ENCODE measurements at places on chromosomes 5 and 9. TPM values are rescaled to one million over a fixed set of nuclear protein-coding genes. Genes with fewer than 3 reads are reported as not detected.

DNA sequence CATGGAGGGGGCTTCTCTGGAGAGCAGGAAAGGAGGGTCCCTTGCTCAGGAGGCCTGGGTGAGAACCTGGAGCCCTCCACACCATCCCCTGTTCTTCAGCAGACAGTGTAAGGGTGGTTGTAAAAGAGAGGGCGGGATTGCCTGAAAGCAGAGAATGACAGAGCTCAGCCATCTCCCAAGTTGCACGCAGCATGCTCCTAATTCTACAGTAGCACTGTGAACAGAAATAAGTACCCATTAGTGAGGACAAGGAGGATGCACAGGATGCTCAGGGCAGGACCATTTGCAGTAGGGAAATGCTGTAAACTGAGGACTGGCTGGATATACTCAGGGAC, 8.4 kb downstream of the CCDC69 start:
- no peaks in the 10 kb centered on the region for H3K27me3 ChIP-seq
- no peak for DNase-seq
- peaks cover 6% of the 10 kb centered on the region for H3K4me1 ChIP-seq
- no peaks in the 10 kb centered on the region for H3K36me3 ChIP-seq
- H3K27ac ChIP-seq: no peak overlapping the region

GRCh38 chr9:77968506-77968905, 63.1 kb downstream of the GNAQ start:
- DNase-seq: no peak
- H3K36me3 ChIP-seq: no peaks in the 10 kb centered on the region
- no peak overlapping the region for H3K27ac ChIP-seq
- peaks cover 12% of the 10 kb centered on the region for H3K4me1 ChIP-seq
- H3K27me3 ChIP-seq: no peaks in the 10 kb centered on the region
- no peak overlapping the region for H3K4me3 ChIP-seq

DNA sequence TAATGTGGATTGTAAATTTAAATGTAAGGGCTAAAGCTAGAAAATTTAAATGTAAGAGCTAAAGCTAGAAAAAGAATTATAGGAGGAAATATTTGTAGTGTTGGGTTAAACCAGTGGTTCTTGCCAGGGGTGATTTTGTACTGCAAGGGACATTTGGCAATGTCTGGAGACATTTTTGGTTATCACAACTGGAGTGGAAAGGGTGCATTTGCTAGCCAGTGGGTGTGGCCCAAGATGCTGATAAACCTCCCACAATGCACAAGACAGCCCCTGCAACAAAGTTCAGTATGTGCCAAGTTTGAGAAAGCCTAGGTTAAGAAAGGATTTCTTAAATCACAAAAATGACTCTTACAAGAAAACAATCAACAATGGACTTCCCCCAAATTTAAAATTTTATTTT, 31.6 kb upstream of the ELL2 start:
- H3K27ac ChIP-seq: no peak overlapping the region
- H3K4me1 ChIP-seq: no peaks in the 10 kb centered on the region
- DNase-seq: no peak
- H3K36me3 ChIP-seq: no peaks in the 10 kb centered on the region

DNA sequence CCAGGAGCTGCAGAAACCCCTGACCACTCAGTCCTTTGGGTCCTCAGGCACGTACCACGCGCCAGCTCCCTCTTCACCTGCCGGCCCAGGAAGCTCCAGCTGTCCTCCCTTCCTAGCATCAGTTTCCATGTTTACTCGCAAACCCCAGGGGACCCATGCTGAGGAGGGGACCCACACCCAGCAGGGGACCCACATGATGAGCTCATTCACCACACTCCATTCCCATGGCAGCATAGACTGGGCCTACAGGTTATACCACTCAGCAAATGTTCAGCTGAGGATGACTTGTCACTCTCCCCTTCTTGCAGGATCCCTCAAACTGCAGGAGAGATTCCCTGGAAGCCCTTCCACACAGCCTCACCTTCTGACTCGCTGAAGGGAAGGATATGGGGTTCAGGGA, 73.5 kb upstream of the GALNT10 start:
- no peak for DNase-seq
- no peaks in the 10 kb centered on the region for H3K36me3 ChIP-seq
- H3K27me3 ChIP-seq: no peaks in the 10 kb centered on the region

DNA sequence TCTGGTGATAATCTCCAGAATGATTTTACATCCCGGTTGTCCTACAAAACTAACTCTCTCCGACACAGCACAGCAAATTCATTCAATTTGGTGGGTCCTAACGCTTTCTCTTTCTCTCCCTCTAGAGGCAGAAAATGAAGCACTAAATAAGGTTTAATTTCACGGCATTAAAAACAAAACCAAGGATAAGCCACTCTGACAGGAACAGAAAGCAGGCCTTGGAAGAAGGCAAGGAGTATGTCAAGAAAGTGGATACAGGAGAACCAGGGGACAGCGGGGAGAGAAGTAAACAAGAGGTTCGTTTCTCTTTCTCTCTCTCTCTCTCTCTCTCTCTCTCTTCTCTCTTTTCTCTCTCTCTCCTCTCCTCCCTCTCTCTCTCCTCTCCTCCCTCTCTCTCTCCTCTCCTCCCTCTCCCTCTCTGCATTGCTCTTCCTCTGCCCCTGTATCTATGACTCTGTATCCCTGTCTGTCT, 49.8 kb downstream of the EBF1 start:
- no peaks in the 10 kb centered on the region for H3K36me3 ChIP-seq
- DNase-seq: no peak
- H3K27ac ChIP-seq: no peak overlapping the region
- H3K4me1 ChIP-seq: peaks cover 28% of the 10 kb centered on the region
- H3K4me3 ChIP-seq: no peak overlapping the region
- peaks cover 90% of the 10 kb centered on the region for H3K27me3 ChIP-seq

SUSD1 gene
- 7.9 TPM for total RNA-seq

COL27A1 gene
- total RNA-seq: 16.2 TPM

PCDHB6 gene
- 1.5 TPM for total RNA-seq

MYMK gene
- not detected for total RNA-seq

TMC1 gene
- total RNA-seq: not detected

DNA sequence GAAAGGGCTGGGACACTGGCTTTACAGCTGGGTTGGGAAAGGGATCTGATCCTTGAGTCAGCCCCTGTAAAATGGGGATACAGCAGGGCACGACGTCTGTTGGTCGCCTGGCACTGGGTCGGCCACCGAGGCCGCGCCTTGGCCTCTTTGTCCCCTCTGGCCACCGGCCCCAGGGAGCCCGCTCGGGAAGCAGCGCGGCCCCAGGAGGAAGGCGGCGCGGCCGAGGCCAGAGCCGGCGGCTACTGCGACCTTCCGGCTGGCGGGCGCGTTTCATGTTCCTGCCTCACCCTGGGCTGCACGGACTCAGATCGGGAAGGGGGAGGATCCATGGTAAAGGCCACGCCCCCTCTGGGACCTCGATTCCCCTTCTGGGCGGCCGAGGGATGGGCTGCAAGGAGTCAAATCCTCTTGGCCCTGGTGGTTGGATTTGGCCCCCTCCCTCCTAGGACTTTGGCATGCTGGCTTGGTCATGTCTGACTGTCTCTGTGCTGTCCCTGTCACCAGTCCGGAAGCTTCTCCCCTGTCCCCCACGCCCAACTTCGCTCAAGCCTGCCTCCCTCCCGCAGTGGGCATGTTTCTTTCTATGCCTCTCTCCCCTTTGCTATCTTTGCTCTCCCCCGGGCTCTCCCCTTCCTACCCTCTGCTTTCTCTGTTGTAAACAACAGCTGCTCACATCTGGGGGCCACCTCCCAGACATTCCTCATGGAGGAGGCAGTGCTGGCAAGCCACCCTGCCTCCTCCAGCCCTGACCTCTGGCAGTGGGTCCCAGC, 25.8 kb downstream of the FPGS start:
- H3K27me3 ChIP-seq: peaks cover 27% of the 10 kb centered on the region
- DNase-seq: peak; percentile 96
- peaks cover 4% of the 10 kb centered on the region for H3K4me1 ChIP-seq
- no peaks in the 10 kb centered on the region for H3K36me3 ChIP-seq
- H3K4me3 ChIP-seq: peak overlapping the region; percentile 38
- H3K27ac ChIP-seq: no peak overlapping the region

GRCh38 chr9:26193237-26193636, 515.0 kb upstream of the TUSC1 start:
- H3K27ac ChIP-seq: no peak overlapping the region
- H3K4me1 ChIP-seq: no peaks in the 10 kb centered on the region
- H3K4me3 ChIP-seq: no peak overlapping the region
- H3K36me3 ChIP-seq: no peaks in the 10 kb centered on the region
- no peak for DNase-seq

DNA sequence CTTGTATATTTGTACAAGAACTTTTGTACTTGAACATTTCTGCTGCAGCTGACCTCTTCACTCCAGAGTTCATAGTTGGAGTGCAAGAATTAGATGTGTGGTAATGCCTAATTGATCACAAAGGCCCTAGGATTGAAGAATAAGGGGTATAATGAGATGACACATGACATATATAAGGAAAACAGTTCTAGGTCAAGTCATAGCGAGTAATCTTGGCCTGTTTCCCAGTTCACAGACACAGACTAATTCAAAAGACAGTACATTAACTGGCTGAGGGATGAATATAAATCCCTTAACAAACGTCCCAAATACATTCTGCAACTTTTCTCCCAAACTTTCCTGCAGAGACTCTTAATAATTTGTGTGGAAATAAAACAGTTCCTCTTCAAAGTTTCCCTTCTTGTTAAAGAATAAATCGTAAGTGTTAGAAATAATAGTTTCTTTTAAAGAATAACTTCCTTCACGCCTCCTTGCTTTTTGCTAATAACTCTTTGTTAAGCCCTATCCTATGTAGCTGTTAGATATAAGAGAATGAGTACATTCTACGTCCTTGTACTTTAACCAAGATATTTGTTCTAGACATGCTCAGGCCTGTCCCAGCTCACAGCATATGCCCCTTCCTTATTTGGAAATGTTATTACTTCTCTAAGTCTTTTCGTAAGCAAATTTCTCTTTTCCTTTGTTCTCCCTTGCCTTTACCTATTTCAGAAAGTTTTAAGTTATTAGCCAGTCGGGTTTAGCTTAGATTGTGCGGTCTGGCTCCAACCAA, 556.4 kb upstream of the CTNND2 start:
- H3K27me3 ChIP-seq: no peaks in the 10 kb centered on the region
- DNase-seq: no peak
- H3K27ac ChIP-seq: no peak overlapping the region
- no peaks in the 10 kb centered on the region for H3K36me3 ChIP-seq

- H3K27me3 ChIP-seq: no peaks in the 10 kb centered on the region
- H3K4me1 ChIP-seq: peaks cover 8% of the 10 kb centered on the region
- H3K27ac ChIP-seq: no peak overlapping the region
- peak; percentile 63 for DNase-seq
- no peaks in the 10 kb centered on the region for H3K36me3 ChIP-seq
Measured at GRCh38 chr9:134678666-134679443, 37.3 kb downstream of the COL5A1 start.

DNA sequence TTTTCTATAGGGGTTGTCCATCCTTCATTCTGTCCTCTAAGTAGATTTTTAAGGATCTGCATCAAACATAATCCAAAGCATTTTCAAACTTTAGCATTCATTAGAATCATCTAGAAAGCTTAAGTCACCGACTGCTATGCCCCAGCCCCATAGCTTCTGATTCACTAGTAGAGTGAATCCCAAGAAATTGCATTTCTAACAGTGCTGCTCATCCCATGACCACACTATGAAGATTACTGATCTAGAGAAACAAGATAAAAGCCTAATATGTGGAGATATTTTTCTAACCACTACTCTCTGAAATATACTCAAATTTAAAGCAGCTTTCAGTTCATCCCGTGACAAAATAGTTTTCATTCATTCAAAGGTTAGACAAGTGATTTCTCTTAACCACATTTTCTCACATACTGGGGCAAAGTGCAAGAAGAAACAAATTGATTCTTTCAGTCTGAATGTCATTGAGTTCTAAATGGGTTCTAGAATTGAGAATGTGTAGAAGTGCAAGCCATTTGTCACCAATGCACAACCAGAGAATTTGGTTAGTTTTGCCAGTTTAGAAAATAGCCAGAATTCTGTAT, 286.9 kb upstream of the CD180 start:
- DNase-seq: no peak
- H3K36me3 ChIP-seq: no peaks in the 10 kb centered on the region
- no peak overlapping the region for H3K4me3 ChIP-seq
- no peak overlapping the region for H3K27ac ChIP-seq
- H3K4me1 ChIP-seq: no peaks in the 10 kb centered on the region
- no peaks in the 10 kb centered on the region for H3K27me3 ChIP-seq

DNA sequence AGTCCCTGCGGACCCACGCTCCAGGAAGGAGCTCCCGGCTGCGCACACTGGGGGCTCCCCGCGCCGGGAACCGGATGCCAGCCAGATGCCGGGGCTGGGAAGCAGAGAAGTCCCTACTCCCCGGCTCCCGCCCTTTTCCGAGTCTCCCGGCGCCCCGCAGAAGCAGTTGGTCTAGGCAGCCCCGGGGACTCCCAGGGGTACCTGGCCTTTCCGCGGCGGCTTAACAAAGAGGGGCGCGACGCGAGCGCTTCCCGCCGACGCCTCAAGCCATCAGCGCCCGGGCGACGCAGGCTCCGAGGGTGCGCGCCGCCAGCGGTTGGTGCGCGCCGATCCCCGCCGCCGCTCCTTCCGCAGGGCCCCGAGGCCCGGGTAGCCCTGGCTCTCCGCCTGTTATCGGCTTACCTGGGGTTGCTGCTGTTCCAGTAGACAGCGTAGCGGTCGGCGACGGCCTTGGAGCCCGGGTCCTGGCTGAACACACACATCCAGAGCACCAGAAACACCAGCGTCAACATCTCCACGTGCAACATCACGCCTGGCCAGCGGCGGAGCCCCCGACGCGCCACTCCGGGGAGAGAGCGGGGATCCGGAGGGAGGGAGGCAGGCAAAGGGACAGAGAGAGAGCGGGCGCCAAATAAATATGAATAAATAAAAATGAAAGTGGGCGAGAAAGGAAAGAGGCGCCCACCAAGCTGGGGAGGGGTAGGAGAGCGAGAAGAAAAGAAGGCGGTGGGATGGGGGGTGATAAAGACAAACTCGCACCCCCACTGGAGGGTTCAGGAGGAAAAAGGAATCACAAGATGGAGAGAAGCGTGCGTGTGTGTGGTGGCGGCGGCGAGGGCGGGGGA, 428 bp downstream of the EFNA5 start:
- H3K36me3 ChIP-seq: peaks cover 18% of the 10 kb centered on the region
- peak overlapping the region; percentile 97 for H3K4me3 ChIP-seq
- peaks cover 38% of the 10 kb centered on the region for H3K4me1 ChIP-seq
- peak overlapping the region; percentile 87 for H3K27ac ChIP-seq
- H3K27me3 ChIP-seq: no peaks in the 10 kb centered on the region

PCDHGA10 gene
- total RNA-seq: 4.7 TPM

GABBR2 gene
- total RNA-seq: not detected

GRCh38 chr9:113919871-113920270, 43.8 kb downstream of the ZNF618 start:
- no peak overlapping the region for H3K4me3 ChIP-seq
- no peaks in the 10 kb centered on the region for H3K27me3 ChIP-seq
- no peaks in the 10 kb centered on the region for H3K4me1 ChIP-seq
- H3K36me3 ChIP-seq: peaks cover 3% of the 10 kb centered on the region
- DNase-seq: no peak
- no peak overlapping the region for H3K27ac ChIP-seq

- DNase-seq: no peak
- H3K27ac ChIP-seq: no peak overlapping the region
- H3K4me1 ChIP-seq: no peaks in the 10 kb centered on the region
- H3K27me3 ChIP-seq: no peaks in the 10 kb centered on the region
- H3K4me3 ChIP-seq: no peak overlapping the region
- H3K36me3 ChIP-seq: no peaks in the 10 kb centered on the region
Measured at GRCh38 chr5:121693864-121694263, 157.8 kb upstream of the FTMT start.

LIFR gene
- 2.2 TPM for total RNA-seq
